ENCODE measurements at places on chromosomes 11 and 22.

DNA sequence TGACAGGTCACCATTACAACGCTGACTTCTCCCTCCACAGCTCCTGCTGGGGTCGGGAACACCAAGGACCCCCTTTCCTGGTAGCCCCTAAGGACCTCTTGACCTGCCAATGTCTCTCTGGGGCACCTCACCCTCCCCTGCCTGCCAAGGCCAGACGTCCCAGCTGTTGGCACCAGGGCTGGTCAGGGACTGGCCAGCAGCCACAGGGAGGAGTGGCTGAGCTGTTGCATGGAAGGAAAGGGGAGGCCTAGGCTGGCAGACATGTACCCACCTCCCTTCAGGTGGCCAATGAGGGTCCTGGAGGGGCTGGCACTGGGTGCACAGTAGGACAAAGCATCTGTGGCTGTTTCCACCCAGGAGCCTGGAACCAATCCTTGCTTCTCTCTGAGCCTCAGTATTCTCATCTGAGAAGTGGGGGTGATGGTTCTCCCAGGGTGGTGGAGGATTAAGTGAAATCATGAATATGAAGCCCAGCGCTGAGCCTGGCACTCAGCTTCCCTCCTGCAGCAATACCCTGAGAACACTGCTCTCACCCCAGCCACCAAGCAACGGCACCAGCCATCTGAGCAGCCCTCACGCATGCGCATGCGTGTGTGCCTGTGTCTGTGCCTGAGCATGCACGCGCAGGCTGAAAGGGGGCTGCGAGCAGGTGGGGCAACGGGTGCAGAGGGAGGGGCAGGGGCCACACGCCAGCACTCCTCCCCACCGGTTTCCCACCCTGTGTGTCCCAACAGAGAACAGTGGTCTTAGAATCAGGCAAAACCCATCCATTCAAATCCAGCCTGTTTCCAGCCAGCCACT is 5.9 kb downstream of the KCNJ4 start:
- no peak for DNase-seq

GRCh38 chr11:121040614-121041002 is 16.7 kb downstream of the TBCEL start:
- DNase-seq, result no peak

DNA sequence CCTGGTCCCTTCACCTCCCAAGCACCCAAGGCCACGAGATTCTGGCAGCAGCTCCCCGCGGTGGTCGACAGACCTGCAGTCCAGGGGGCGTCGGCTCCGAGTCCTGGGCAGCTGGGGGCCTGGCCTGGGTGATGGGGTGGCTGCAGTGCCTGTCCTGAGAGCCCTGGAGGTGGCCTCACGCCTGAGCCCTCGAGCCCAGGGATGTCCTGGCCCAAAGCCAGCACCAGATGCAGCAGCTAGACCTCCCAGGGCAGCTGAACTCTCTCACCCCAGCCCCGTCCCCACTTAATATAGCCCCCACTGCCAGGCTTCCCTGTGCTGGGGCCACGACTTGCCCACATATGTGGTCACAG is 6.6 kb downstream of the LMNTD2 start:
- DNase-seq, result no peak

- DNase-seq, result no peak
Measured at GRCh38 chr11:84922212-84922805, 704.8 kb downstream of the DLG2 start.

GRCh38 chr11:90947930-90948329 is 725.1 kb upstream of the CHORDC1 start:
- DNase-seq, result no peak

GRCh38 chr11:36751996-36752395 is 154.0 kb upstream of the RAG2 start:
- no peak for DNase-seq

DNA sequence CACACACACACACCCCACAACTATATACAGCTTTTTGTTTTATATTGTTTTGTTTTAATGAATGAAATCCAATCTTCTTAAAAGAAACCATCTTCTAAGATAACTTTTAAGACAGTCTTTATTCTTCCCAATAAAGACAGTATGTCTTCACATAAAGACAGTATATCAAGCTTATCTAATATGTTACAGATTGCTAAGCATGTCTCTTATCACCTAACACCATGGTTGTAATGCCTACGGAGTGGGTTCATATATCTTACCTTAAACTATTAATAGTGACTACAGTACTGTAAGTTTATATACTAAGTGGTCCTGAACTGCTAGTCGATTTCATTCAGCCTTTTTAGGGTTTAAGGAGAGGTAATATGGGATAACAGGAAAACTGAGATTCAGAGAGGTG is 8.5 kb downstream of the RNF141 start:
- DNase-seq, result no peak

DNA sequence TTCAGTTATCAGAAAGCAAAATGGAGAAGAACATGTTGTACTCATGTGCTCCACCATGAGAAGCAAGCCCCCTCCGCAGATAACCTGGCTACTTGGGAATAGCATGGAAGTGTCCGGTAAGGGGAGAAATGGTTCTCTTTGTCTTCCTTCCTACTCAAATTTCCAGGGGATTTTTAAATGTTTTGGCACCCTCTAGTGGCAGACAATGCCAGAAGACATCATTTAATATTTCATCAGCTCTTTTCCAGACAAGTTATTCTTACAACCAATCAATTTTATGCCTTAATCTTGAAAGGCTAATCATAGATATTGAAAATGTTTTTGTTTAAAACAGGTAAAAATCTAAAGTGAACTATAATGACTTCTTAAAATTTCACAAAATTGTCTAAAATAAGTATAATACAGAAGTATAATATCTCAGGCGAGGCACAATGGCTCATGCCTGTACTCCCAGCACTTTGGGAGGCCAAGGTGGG is 15.7 kb downstream of the CRTAM start:
- no peak for DNase-seq

DNA sequence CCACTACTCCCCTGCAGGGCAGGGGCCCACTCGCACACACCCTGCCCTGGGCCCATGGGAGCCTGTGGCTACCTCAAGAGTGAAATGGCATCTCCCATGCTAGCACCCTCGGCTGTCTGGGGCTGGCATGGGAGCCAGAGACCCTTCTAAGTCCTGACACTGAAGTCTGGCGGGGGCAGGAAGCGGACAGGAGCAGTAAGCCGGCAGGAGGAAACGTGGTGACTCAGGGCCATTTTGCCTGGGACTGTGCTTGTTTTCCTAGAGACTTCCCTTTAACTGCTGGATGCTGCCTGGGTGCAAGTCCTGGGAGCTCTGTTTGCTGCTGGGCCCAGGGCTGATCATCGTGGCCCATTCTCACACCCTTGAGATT is 16.8 kb downstream of the RELT start:
- DNase-seq, result no peak

GRCh38 chr22:44261861-44262595 is 50.7 kb downstream of the SHISAL1 start:
- no peak for DNase-seq

GRCh38 chr11:2796508-2797113 is 89.0 kb downstream of the CDKN1C start:
- no peak for DNase-seq

DNA sequence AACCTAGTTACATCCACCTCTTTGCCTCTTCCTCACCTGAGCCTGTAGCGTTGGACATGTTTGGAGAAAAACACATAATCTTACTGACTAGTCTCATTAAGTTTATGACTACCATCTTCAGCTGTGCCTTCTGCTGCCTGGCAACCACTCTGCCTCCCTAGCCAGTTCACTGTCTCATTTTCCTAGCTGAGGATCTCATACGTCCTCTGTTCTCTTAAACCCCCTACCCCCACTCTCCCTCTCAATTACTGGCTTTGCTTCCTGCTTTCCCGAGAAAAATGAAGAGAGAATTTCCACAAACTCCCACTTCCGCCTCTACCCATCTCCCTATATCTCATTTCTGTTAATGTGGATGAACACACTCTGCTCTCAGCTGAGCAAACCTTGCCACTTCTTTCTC is 239.3 kb upstream of the POU2AF2 start:
- DNase-seq, result no peak

DNA sequence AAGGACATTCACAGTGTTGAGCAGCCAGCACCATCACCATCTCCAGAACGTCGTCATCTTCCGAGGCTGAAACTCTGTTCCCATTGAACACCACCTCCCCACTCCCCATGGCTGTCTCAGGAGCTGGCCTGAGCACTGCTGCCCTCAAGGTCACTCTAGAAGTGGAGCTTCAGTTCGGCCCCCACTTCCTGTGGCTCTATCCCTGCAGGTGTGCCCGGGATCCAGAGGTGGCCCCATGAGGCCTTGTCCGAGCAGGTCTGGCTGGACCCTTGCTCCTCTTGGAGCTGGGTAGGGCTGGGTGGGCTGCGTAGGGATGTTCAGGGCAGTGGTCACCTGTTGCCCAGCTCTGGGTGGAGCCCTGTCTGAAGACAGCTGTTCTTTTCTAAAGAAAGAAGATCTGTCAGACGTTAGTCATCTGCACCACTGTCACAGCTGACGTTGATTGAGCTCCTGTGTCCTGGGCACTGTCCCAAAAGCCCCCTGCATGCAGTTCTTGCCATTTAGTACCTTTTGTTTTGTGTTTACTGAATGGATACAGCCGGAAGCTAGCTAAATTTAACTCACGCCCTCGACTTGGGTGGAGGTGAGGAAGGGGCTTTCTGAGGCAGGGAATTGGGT is 75.5 kb upstream of the CLDN5 start:
- DNase-seq, result no peak

DNA sequence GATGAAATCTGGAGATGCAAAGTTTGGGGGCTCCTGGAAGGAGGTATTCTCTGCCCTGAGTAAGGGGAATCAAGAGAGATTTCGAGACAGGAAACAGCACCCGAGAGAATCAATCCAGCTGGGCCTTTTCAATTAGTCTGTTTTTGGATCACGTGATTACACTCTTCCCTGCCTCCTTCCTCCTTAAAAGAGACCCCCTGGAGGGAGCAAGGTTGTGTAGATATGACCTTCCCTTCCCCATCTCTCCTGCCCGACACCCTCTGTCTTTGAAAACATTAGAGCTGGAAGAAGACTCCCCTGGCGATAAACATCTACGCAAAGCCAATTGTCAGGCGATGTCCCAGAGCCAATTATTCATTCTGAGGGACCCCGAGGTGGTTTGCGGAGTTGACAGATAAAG is 407.9 kb downstream of the MIAT start:
- DNase-seq, result no peak

GRCh38 chr22:31830721-31831070 is 76.9 kb downstream of the DEPDC5 start:
- no peak for DNase-seq

DNA sequence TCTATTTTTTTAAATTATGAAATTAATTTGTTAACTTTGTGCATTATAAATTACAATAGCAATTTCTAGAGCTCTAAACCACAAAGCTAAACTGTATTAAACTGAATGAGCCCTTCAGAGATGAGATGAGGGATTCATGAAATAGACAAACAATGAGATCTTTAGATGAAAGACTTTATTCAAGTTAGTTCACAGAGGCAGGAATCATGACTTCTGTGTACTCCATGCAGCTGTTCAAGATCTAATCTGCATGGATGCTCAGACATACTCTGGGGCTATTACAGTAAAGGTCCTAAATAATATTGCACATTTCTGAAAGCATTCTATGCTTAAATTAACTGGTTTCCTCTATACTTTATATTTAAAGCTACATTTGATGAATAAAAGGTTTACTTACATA is 122.7 kb downstream of the FCHSD2 start:
- no peak for DNase-seq

DNA sequence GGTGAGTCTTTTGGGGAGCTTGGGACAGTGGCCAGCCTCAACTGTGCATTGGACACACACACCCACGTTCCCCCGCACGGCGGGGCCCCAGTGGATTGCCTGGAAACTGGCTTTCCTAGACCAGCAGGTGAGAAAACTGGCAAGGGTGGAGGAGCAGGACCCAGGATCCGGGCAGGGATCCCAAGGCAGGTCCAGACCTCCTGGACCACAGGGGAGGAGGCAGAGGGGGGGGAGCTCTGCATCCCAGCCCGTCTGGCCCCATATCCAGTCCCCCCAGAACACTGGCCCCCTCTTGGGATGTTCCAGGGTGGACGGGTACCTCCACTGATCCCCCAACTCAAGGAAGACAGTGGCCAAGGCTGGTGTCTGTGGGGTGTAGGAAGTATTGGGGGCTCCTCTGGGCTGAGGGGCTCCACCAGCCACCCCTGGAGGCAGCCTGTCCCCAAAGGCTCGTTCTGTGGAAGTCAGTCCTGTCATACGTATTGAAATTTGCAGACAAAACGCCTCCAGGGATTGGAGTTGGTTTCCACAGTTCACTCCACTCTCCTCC is 89.3 kb upstream of the LINC01488 start:
- DNase-seq, result no peak

- no peak for DNase-seq
Measured at GRCh38 chr22:30211124-30211820, 35.3 kb downstream of the LIF start.

GRCh38 chr11:80960381-80961029 is 1519.7 kb upstream of the TENM4 start:
- DNase-seq, result no peak

DNA sequence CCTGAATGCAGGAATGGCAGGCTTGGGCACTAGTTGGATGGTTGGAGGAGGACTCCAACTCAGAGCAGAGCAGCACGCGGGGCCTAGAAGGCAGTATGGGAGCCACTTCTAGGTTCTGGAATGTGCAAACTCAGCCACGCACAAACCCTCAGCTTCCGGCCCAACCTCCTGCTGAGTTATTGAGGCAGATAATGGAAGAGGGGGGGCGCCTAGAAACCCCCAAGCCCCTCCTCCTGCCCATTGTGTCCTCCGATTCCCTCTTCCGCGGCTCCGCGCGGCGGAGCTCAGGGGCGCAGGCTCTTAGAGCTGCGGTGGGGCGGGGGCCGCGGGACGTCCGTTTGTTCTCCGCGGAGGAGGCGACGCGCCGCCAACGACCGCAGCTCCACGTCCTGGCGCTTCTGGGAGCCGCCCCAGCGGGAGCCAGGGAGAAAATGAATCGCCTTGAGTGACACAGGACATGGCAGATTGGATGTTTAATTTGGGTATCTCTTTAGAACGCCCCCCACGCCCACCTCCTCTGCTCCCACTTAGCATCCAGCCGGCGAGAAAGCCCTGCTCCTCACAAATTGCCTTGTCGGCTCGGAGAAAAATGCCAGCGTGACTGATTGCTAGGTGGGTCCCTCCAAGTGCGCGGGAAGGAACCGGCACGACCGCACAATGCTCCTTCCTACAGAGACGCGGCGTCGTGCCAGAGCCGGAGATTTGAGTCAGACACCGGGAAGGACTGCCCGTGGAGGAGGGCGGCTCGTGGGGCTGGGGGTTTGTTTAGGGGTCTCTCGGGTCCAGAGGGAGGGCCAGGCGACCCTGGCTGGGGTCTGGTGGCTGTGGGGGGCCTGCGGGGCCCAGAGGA is 144.6 kb downstream of the NECTIN1 start:
- no peak for DNase-seq

- DNase-seq, result no peak
Measured at GRCh38 chr11:68163691-68164090, 42.5 kb upstream of the CHKA start.

Data from T-helper 2 cell (primary cell).